ENCODE measurements at places on chromosomes 6 and 20.

- no peak for DNase-seq
Measured at GRCh38 chr6:16045238-16045637, 83.6 kb upstream of the MYLIP start.

- peak; percentile 45 for DNase-seq
Measured at GRCh38 chr6:24064106-24064505, 61.9 kb upstream of the NRSN1 start.

GRCh38 chr20:5844063-5844681 lies 94.0 kb downstream of the SHLD1 start:
- DNase-seq, result no peak

DNA sequence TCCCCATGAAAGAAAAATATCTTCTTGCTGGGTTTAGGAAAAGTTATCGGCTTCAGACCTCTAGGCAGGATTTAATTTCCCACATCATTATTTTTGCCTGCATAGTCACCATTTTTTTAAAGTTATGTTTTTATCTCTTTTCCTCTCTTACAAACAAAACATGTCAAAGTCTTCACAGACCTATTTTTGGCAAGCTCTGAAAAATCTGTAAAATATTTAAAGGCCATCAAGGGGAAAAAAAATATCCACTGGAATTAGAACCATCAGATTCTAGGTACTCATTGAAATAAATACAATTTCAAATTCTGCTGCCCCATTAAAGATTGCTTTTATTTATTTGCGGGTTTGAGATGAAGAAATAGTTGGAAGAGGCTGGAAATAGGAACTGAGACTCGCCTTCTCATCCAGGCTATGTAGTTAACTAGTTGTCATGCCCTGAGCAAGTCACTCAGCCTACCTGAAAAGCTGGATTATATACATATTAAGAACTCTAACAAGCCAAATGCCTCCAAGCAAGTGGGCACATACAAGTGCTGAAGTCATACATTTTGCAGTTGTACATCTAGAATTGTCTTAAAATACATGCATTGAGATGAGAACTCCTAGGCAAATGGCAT lies 101.7 kb upstream of the SASH1 start:
- DNase-seq, result no peak

- DNase-seq, result no peak
Measured at GRCh38 chr20:8342391-8342790, 210.3 kb downstream of the PLCB1 start.

DNA sequence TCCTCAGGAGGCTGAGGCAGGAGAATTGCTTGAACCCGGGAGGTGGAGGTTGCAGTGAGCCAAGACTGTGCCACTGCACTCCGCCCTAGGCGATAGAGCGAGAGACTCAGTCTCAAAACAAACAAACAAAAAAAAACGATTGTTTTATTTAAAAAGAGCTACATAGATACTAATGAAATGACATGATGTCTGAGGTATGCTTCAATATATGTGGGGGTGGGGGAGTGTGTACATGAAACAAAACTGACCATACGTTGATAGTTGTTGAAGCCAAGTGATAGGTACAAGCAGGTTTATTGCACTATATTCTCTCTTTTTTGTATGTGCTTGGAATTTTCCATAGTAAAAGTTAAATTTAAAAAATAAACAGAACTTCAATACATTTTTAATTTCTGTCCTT lies 240.1 kb downstream of the TFAP2A start:
- no peak for DNase-seq

DNA sequence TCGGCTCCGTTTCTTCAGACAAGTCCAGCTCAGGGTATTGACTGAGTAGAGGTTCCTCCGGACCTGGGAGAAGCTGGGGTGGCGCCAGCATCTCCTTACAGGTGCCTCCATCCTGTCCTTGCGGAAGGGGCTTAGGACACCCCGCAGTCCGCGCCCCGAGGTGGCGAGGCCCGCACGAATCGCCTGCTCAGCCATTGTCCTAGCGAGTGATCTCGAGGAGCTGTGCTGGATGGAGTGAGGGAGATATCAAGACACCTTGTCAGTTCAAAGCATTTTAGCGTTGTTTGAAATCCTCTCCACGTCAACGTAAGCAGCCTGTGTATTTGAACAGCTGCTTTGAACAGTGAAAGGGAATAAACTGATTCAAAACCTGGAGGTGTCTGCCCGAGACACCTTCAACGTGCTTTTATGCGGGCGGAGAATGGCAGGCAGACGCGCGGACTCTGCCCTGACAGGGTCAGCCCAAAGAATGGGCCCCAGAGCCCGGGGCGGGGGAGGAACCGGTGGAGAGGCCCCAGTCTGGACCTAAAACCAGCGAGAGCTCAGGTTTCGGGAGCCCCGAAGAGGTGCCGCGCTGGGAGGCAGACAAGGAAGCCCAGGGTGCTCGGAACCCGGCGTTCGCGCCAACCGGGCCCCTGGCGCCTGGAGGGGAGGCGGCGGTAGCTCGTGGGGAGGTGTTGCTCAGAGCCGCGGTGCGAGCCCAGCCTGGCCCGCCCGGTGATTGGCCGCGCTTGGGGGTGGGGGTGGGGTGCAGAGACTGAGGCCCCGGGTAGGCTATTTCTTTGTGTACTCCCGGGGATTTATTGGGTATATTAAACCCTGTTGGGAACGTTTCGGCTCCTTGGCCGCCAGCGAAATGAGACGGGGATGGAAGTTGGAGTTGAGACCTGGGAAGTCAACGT lies 3.1 kb upstream of the POU3F2 start:
- peak; percentile 16 for DNase-seq

DNA sequence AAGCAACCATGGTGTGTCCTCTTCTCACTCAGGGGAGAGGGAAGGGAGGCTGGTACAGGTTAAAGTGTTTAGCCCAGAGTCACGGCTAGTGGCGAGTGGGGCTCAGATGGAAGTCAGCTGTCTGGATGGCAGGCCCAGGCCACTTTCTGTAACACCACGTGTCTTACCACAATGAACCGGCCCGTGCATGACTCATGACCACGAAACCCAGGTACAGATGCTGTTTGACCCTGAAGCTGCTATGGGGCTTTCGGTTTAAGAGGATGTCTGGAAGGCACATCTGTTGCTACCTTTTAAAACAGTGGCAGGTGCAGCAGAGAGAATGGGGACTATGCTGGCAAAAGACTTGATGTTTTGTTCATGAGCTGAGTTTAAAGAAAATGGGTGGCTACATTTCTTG lies 36.5 kb upstream of the MPC1 start:
- DNase-seq, result no peak

- DNase-seq, result peak; percentile 88
Measured at GRCh38 chr20:10961651-10962288, 288.0 kb upstream of the JAG1 start.

DNA sequence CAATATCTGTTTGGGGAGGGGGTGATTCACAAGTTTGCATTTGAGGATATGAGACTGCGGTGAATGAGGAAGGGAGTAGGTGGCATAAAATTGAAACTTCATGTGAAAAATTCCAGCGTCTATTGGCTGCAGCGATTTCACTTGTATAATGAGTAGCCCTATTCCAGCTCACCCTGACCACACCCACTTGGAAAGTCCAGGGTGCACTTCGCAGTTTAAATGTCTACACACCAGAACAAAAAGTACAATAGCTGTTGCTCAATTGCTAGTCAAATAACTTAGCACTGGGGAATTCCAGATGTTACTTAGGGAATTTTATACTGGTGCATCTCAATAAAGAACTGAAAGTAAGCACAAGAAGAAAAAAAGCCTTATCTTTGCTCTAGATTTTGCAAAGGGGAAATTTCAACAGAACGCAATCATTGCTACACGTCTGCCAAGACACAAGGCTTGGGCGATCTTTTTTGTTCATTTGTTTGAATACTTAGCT lies 6.3 kb downstream of the TNFAIP3 start:
- no peak for DNase-seq

GRCh38 chr6:15936503-15936902 lies 192.4 kb upstream of the MYLIP start:
- peak; percentile 77 for DNase-seq

GRCh38 chr6:112372226-112372806 lies 25.2 kb downstream of the RFPL4B start:
- peak; percentile 45 for DNase-seq

DNA sequence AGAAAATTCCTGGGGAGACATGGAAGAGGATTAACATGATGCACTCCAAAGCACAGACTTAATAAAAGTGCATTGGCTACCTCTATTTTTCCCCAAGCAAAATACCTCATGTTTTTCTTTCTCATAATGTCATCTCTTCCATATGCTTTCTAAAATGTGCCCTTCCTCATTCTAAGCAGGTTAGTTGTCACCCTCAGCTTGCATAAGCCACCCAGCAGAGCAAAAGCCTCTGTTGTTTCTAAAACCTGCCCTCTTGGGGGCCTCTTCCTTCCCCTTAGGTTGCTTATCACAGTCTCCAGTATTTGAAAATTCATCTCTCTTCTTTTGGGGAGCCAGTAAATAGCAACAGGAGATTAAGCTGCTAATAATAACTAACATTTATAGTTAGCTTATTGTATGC lies 183.6 kb upstream of the FLRT3 start:
- no peak for DNase-seq

GRCh38 chr6:72619883-72620696 lies 1.8 kb upstream of the KCNQ5 start:
- no peak for DNase-seq

DNA sequence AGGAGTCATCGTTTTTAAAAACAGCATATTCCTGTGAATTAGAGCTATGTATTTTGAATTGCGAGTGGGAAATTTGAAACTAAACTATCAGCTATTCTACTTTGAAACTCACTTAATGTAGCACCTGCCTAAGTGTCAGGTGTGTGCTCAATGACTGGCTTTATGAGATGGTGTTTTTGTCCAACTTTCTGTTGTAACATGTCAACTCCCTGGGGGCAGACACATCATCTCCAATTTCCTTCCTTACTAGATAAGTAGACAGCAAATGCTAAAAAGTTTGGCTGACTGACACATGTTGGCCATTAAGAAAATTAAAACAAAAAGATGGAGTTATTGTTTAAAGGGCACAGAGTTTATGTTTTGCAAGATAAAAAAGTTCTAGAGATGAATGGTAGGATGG lies 226.9 kb downstream of the TFAP2B start:
- DNase-seq, result no peak

- DNase-seq, result no peak
Measured at GRCh38 chr6:52215787-52216186, 28.5 kb downstream of the IL17F start.

GRCh38 chr6:110746680-110747079 lies 68.6 kb downstream of the CDK19 start:
- DNase-seq, result no peak

- DNase-seq, result no peak
Measured at GRCh38 chr6:5626727-5627426, 365.6 kb downstream of the FARS2 start.

DNA sequence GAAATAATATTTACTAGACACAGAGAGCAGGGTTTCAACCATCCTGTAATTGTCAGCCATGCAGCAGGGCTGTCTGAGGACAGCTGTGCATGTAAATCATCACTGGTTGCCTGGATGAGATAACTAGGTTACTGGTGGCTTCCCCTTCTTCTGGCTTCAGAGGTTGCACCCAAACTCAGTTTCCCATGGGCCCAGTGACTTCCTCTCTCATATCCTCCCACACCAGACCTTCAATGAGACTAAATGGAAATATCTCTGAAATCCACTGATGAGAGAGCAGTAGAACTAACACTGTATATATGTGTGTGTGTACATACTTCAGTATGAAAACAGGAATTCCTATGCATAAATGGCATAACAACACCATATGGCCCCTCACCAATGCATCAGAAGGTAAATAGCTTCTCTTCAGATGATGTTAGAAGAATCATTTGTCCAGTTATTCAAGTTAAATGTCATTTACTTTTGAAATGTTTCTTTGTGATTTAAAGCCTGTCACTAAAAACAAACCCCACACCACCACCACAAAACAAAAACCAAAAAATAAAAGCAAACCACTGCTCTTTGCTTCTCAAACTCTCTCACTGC lies 51.0 kb upstream of the IL20RA start:
- DNase-seq, result no peak

- DNase-seq, result no peak
Measured at GRCh38 chr6:113077794-113078193, 730.7 kb downstream of the RFPL4B start.

DNA sequence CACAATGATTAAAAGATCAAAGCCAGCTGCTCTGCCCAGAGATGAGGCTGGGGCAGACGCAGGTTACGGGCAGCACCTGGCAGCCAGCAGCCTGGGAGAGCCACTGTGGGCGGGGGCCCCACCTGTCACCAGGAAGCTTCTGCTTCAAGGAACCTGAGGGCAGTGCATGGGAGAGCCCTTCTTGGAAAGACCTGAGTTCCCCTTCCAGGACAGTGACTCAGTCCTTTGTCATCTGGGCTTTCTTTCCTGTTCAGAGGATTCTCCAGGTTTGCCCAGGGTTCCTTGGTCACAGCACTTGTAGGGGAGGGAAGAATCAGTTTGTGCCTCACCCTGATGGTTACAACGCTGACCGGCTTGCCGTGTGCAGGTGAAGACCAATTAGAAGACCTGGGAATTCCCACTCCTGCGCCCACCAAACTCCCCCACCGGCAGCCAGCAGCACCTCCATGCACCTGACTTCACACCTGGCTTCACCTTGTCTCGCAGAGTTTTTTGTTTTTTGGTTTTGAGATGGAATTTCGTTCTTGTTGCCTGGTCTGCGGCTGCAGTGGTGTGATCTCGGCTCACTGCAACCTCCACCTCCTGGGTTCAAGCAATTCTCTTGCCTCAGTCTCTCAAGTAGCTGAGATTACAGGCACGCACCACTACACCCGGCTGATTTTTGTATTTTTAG lies 2.0 kb downstream of the ZBP1 start:
- DNase-seq, result no peak

DNA sequence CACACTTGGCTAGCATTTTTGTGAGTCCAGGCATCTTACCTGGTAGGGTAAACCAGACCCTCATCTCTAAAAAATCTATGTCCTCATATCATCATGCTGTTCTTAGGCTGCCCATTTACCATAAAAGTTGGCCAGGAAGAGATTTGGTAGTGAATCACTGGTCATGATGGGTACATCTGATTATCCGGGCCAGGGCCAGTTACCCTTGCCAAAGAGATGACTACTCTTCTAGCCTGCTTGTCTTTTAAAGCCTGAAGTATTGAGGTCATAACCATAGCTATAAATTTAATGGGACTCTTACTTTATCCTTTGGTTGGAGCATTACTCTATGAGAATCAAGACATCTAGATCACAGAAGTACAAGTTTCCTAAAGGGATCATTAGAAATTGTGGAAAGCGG lies 276.8 kb downstream of the TENT5A start:
- no peak for DNase-seq

GRCh38 chr20:58883241-58883691 lies 30.8 kb downstream of the GNAS start:
- no peak for DNase-seq

GRCh38 chr6:45721665-45722064 lies 294.0 kb downstream of the CLIC5 start:
- DNase-seq, result no peak

DNA sequence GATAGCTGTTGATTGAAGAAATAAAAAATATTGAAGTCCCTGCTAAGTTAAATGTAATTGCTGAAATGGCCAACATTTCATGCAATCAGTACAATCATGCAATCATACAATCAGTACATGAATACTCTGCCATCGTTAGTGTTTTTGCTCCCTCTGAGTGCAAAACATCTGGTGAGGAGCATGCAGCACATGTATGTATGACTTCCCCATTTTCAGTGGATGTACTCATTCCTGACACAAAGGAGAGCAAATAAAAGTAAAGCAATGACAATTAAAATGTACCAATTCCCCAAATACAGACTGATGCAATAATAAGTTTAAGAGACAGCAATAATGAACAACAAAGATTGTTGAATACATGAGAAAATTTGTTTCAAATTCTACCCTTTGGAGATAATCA lies 140.7 kb downstream of the PLCB1 start:
- no peak for DNase-seq
